ENCODE measurements at places on chromosomes 13 and 19.

- no peak for DNase-seq
These were observed 23.9 kb downstream of the ZDHHC20 start for GRCh38 chr13:21435231-21435630.

GRCh38 chr19:31231237-31231636, 118.0 kb downstream of the TSHZ3 start:
- DNase-seq: no peak

- no peak for DNase-seq
These were observed 921.8 kb downstream of the UQCRFS1 start for GRCh38 chr19:28290963-28291657.

- DNase-seq: no peak
These were observed 3.0 kb downstream of the IFI30 start for GRCh38 chr19:18176367-18177310.

DNA sequence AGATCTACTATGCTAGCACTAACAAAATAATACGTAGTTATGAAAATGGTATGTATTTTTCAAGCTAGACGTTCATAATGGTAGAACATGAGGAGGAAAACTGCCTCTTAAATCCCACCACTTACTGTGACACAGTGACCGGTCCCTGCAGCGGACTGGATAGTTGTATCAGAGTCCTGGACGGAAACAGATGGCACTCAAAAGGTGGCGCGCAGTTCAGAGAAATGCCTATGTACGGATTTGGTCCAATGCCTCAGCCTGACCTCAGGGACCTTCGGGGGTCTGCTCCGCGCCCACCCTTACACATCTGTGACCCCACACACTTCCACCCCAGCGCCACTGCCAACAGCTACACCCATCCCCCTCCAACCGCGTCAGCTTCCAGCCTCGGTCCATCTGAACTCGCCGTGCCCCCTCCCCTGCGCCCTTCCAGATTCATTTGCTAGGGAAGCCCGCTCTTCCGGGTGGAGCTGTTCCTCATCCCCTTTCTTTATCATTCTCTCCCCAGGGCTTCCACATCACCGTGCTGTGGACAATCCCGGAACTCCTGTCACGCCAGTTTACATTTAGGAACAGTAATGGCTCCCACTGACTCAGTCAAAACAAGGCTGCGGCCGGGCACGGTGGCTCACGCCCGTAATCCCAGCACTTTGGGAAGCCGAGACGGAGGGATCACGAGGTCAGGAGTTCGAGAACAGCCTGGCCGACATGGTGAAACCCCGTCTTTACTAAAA, 792 bp upstream of the LENG8 start:
- peak; percentile 49 for DNase-seq

DNA sequence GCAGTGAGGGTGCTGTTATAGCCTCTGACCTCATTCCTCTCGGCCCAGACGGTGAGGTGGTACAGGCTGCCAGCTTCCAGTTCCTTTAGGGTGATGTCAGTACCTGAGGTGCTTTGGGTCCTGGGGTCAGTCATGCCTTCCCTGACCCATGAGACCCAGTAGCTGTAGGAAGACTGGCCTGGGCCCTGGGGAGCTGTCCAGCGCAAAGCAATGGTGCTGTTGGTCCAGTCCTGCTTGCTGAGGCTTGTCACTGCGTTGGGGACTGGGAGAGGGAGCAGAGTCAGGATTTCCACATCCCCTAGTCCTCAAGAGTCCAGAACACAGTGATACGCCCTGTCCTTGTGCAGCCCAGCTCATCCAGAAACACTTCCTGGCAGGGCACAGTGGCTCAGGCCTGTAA, 10.7 kb downstream of the PTPRH start:
- no peak for DNase-seq
